ENCODE measurements at places on chromosomes 11 and 22.

GRCh38 chr11:1156506-1157340 lies 1.0 kb upstream of the MUC5AC start:
- no peak for DNase-seq

- no peak for DNase-seq
Observed at GRCh38 chr22:19059481-19060278, 62.5 kb downstream of the DGCR2 start.

DNA sequence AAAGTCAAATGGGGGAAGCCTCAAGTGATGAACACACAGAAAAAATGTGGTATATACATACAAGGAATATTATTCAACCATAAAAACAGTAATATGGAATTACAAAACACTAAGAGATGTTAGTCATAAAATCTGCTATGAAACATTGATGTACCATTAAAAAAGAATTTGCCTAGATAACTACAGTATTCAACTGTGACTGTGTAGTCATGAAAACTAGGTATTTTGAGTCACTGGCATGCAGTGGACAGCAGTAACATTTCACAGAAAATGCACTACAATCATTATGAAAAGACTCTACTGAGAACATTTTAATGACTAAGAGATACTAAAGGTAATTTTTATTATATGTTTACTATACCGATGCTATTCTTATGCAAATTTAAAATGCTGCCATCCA lies 11.7 kb downstream of the ZNF195 start:
- no peak for DNase-seq

GRCh38 chr11:3217818-3218482 lies 663 bp downstream of the MRGPRG start:
- DNase-seq, result no peak

GRCh38 chr11:19134004-19134403 lies 17.0 kb downstream of the ZDHHC13 start:
- DNase-seq, result no peak

DNA sequence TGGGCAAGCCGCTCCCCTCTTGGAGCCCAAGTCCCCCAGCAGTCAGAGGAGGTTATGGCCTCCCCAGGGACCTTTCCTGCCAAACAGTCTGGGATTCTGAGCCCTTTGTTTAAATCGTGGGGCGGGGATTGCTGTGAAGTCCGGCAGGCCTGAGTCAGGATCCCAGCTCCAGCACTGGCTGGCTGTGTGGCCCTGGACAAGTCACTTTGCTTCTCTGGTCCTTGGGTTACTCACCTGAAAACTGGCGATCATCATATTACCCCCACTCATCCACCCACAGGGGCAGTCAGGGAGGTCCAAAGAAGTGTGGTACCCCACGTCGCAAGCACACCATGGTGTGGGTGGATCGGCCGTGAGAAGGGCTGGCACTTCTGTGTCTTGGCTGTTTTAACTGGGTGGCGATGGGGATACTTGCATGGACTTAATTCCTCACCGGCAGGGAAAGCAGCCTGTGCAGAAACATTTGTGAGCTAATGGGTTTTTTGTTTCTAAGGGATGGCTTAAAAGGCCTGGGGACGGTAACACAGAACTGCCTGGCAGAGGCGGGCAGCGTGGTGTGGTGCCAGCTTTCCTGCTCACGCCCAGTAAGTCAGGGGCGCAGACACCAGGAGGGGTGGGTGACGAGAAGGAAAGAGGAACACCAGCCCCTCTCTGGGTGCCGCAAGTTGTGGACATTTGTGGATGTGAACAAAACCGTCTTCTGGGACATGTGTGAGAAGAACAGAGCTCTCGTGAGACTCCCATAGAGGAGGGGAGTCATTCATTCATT lies 31.6 kb upstream of the PRR5 start:
- DNase-seq, result no peak

GRCh38 chr11:131955904-131956303 lies 585.5 kb downstream of the NTM start:
- no peak for DNase-seq

GRCh38 chr11:43681401-43681942 lies 934 bp downstream of the HSD17B12 start:
- DNase-seq, result no peak

- DNase-seq, result no peak
Observed at GRCh38 chr22:43542681-43543521, 131.1 kb downstream of the MPPED1 start.

GRCh38 chr11:45379162-45379863 lies 93.2 kb upstream of the SYT13 start:
- no peak for DNase-seq

- no peak for DNase-seq
Observed at GRCh38 chr22:30643055-30643875, 7.7 kb downstream of the SLC35E4 start.

DNA sequence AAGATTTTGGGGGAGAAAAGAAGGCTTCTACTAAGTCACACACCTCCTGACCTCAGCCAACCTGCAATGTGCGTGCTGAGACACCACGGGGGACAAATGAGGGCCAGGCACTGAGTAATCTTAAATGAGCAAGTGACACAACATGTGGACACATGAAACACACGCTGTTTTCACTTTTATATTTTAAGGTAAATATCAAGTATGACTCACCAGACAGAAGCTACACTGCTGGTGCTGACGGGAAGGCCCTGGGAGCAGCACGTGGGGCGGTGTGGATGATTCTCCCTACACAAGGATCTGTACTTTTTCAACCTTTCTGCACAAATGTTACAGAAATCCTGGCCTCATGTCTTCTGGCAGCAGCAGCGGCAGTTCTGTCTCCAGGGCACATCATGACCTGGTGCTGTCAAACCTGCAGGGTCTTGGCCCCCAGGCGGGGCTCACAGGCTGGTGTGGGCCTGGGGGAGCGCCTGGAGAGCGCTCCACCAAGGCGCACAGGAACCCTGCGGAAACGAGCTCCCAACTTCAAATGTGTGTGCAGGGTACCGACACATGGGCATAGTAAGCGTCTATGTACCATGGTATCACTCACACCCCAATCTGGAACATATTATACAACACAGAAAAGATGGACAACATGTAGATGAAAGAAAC lies 61.7 kb downstream of the DGCR2 start:
- no peak for DNase-seq

GRCh38 chr22:36816636-36817524 lies at the start of gene PVALB:
TSS of gene PVALB (minus strand) at chr22:36817035. CDS start at chr22:36817005, 30 bp downstream.
- DNase-seq, result peak; percentile 93

DNA sequence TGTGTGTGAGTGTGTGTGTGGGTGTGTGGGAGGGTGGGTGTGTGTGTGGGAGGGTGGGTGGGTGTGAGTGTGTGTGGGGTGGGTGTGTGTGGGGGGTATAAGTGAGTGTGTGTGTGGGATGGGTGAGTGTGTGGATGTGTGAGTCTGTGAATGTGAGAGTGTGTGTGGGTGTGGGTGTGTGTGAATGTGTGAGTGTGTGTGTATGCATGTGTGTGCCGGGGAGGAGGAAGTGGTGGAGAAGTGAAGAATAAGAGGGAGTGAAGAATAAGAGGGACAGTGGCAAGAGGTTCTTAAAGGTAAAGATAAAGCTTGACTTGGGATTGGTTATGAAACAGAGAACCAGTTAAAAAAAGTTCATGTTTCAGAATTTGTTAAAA lies 54.0 kb downstream of the PRR5L start:
- DNase-seq, result no peak

GRCh38 chr11:10305262-10305963 lies 540 bp downstream of the ADM start:
- peak; percentile 47 for DNase-seq

DNA sequence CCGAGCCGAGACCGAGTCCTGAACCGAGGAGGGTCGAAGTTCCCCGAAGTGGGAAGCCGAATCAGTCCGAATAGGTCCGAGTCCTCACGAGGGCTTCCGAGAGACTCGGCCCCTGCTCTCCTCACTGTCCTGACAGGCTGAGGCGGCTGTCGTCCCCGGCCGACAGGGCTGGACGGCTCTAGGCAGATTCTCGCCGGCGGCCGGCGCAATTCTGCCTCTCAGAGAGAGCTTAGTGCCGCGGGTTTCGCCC lies 191 bp upstream of the DEAF1 start:
- DNase-seq, result no peak

GRCh38 chr11:127493330-127494022 lies 492.9 kb upstream of the KIRREL3 start:
- DNase-seq, result peak; percentile 22

GRCh38 chr22:33524511-33525260 lies 395.6 kb downstream of the LARGE1 start:
- no peak for DNase-seq

- DNase-seq, result no peak
Observed at GRCh38 chr22:38038890-38039812, 18.1 kb upstream of the PICK1 start.

GRCh38 chr11:124050748-124051147 lies 9.6 kb upstream of the OR10G7 start:
- DNase-seq, result no peak

DNA sequence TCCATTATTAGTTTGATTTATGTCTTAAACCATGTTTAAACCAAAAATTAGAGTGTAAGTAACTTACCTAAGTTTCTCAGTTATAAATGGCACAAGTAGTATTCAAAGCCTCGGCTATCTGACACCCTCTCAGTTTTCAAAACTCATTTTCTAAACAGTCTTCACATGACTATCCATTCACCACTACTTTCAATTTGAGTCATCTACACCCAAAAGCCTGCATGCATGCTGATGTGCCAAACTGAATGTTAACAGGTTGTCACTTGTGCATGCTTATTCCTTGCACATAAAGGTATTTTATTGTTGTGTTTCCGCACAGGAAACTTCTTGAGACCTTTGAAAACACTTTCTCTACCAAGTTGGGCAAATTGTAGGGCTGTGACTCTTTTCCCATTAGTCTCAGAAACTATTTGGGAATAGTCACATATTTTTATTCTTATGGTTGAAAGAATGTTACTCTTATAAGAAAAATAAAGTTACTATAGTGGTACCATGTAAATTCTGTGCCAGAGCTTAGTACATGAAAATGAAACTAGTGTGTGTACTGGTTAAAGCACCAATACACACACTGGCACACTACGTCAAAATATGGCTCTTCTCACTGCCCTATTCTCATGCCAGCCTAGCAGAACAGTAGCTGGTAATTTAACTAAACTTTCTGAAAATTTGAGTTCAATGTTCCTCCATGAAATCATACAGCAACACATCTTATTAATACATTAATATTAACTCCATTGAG lies 2.2 kb upstream of the OR51E2 start:
- no peak for DNase-seq

GRCh38 chr11:5384335-5384734 lies 723 bp downstream of the OR51M1 start:
- no peak for DNase-seq

DNA sequence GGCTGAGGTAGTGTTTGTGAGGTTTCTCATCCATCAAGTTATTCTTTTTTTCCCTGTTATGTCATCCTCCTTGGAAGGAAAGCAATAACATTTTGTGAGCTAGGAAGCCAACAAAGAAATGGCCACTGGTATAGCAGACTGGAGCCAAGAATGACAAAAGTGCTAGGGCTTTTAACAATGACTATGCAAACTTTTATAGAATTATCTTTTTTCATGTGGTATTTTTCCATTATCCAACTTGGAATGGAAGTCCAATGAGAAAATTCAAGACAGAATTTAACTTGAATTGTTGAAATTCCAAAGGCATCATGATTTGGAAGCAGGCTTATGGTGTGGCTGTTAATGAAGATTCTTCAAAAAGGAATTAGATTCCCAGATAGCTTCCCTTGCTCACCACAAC lies 216.4 kb upstream of the PDGFD start:
- no peak for DNase-seq

GRCh38 chr11:39975091-39975490 lies 1484.4 kb downstream of the LRRC4C start:
- no peak for DNase-seq

- DNase-seq, result no peak
Observed at GRCh38 chr11:62548545-62549335, 2.1 kb upstream of the AHNAK start.

GRCh38 chr11:111569476-111569875 lies 29.0 kb downstream of the LAYN start:
- DNase-seq, result no peak

DNA sequence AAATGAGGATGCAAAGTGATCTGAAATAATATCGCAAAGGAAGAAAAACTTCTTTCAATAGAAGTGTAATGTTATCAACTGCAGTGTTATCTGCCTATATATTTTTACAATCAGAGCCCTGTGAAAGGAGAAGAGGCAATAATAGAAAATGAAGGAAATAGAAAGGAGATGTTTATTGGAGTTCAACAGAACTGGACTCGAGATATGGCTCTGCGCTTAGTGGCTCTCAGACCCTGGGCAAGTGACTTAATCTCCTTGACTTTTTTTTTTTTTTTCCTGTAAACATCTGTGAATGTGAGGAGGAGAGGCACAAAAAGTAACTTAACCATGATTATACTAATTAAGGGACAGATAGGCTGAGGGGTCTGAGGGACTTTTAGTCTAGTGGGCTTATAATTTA lies 18.9 kb downstream of the CNTF start:
- no peak for DNase-seq

- DNase-seq, result no peak
Observed at GRCh38 chr22:29093501-29094300, 20.9 kb downstream of the KREMEN1 start.

DNA sequence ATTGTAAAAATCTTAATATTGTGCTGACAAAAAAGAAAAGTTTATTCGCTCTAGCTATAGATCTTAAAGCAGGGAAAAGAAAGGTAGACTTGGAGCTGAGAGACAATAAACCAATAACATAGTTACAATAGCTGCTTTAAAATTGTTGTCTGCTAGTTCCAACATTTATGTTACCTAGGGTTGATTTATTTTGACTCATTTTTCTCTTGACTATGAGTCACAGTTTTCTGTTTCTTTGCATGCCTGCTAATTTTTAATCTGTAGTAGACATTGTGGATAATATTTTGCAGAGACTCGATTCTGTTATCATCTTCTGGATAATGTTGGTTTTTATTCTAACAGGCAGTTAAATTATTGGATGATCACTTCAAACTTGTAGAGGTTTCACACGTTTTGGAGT lies 83.1 kb upstream of the TRPC6 start:
- no peak for DNase-seq

- DNase-seq, result no peak
Observed at GRCh38 chr11:92413757-92414513, 189.3 kb downstream of the FAT3 start.

- DNase-seq, result no peak
Observed at GRCh38 chr22:20011123-20011992, 5.3 kb downstream of the ARVCF start.

- DNase-seq, result no peak
Observed at GRCh38 chr11:126810776-126811175, 189.8 kb downstream of the KIRREL3 start.

Data from RPMI8226 (cell line).